ENCODE measurements at places on chromosomes 12 and 14.

DNA sequence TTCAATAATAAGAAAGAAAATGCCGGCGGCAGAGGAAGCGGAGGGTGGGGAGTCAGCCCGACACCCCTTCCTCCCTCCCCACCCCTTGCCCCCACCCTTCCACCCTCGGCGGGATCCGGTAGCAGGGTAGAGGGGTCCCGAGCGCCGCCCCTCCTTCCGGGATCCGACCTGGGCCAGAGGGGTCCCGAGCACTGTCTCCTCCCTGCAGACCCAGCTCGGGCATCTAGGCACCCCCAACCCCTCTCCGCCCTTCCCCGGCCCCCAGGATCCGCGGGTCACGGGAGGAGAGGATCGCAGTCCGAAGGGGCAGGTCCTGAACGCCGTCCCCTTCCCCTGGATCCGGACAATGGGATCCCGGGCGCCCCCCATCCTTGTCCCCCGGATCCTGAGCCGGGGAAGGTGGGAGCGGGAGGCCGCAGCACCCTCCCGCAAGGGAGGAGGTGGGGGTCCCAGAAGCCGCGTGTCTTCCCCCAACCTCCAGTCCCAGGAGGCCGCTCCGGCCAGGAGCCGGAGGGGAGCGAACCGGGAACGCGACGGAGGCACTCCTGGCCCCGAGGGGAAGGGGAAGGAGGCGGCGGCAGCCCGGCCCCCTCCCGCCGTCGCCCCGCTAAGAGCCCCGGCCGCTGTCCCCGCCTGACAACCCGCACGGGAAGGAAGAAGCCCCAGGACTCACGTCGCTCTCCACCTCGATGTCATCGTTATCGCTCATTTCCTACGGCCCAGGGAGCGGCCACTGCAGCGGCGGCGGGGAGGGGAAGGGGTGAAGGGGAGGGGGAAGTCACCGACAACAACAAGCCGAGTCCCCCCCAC lies 481 bp downstream of the MAX start:
- DNase-seq, result peak; percentile 24

DNA sequence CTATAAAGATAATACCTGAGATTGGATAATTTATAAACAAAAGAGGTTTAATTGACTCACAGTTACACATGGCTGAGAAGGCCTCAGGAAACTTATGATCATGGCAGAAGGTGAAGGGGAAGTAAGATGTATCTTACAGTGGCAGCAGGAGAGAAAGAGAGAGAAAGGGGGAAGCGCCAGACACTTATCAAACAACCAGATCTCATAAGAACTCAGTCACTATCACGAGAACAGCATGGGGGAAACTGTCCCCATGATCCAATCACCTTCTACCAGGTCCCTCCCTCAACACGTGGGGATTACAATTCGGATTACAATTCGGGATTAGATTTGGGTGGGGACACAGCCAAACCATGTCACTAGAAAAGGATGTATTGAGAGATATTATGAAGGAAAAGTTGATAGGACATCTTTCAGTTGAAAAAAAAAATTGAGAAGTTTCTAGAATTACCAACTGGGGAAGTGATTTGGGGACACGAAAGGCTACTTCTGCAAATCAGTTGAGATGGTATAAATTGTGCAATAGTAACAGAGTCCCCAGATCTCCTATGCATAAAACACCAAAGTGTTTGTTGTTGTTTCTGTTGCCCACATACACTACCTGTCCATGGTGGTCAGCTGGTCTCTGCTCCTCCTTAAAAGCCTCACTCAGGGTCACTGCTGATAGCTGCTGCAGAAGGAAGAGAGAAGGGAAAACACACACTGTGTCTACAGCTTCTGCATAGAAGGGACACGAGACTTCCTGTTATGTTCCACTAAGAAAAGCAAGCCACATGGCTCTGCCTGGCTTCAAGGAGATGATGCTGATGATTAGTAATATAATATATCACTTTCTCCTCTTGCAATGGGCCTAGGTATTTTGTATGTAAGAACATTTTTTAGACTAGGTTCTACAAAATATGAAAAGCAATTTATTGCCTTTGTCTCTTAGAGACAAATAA lies 465.5 kb downstream of the PDZRN4 start:
- DNase-seq, result no peak

DNA sequence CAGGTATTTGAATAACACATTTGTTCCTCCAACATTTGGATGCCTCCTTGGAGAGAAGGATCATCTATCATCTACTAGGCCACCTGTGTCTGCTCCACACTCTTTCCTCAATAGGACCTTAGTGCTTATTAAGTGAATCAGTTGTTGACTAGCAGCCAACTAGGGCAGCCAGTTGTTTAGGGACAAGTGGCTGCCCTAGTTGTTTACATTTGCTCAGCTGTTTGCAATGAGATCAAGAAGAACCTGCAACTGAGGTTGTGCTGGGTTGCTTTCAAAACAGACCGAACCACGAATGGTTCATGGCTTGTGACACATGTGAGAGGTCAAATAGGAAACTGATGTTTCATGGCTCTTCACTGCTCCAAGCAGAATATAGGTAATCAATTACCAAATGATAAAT lies 53.8 kb downstream of the TMCC3 start:
- DNase-seq, result no peak

- DNase-seq, result no peak
These were observed 78.6 kb downstream of the CCDC60 start for GRCh38 chr12:119412811-119413794.

DNA sequence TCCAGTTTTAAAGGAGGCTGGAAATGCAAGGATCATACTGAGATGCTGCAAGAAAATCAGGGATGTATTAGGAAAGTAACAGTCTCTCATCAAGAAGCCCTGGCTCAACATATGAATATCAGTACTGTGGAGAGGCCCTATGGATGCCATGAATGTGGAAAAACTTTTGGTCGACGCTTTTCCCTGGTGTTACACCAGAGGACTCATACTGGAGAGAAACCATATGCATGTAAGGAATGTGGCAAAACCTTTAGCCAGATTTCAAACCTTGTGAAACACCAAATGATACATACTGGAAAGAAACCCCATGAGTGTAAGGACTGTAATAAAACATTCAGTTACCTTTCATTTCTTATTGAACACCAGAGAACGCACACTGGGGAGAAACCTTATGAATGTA lies 24.5 kb downstream of the ZNF891 start:
- DNase-seq, result no peak

DNA sequence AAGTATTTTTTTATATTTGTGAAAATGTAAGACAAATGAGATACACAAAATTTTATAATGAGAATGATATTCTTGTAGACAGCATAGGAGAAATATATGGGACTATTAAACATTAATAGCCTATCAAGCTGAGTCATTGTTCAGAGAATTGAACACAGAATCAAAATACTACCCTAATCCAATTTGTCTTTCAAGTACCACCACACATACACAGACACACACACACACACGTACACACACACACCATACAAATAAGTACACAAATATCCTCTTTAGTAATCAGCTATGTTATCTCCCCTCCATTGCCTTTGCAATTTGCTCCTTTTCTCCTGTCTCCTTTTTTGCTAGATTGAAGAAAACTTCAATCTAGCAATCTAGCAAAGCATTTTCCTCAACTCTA lies 499.3 kb downstream of the FOXG1 start:
- DNase-seq, result no peak

- DNase-seq, result no peak
These were observed 68.8 kb upstream of the SLC8A3 start for GRCh38 chr14:70257526-70257925.

DNA sequence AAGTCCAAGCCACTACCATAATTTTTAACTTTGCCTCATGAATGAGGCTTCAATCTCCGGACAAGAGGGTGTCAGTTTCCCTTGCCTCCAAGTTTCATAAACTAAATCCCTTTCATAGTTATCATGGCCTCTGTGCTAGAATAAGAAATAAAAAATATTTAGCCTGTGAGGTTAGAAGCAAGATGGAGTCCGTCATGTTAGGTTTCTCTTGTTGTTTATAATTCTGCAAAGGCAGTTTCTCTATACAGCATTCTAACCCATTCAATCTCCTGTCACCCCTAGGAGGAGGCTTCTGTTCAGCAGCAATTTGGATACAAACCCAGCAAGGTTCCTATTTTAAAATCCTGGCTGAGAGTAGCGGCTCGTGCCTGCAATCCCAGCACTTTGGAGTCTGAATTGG lies 15.8 kb upstream of the RAN start:
- no peak for DNase-seq

DNA sequence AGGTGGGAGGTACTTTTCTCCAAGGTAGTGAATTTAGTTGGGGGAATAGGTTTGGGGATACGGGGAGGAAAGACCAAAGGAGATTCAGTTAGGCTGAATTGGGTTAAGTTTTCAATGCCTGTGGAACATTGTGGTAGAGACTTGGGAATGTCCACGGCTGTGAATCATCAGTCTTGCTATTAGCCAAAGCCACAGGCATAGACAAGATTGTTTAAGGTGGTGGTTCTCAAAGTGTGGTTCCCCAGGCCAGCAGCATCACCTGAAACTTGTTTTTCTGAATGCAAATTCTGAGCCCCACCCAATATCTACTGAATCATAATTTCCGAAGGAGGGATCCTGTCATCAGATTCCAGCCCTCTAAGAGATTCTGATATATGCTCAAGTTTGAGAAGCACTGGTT lies 316.2 kb downstream of the EGLN3 start:
- DNase-seq, result no peak

- DNase-seq, result no peak
These were observed 164.0 kb upstream of the PZP start for GRCh38 chr12:9372202-9372601.

- peak; percentile 72 for DNase-seq
These were observed 6.4 kb downstream of the ERG28 start for GRCh38 chr14:75654127-75654732.

DNA sequence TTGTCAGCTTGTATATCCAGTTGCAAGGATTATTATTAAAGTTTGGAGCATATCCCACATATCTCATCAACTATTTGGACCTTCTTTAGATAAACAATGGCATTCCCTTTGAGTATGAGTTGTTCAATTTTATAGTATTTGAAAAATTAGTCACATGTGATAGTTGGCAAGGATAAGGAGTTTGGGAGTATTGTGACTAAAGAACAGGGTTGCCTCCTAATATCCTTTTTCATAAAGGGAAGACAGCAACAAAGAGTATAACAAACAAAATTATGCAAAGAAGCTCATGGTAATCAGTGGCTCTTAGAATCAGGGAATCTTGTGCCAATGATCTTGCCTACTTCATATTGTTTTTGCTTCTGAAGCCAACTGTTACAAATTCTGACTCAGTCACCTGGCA lies 31.2 kb upstream of the KCNH5 start:
- DNase-seq, result no peak

- no peak for DNase-seq
These were observed 146.6 kb upstream of the FSCB start for GRCh38 chr14:44653641-44654040.

GRCh38 chr12:26828280-26829073 lies 4.5 kb downstream of the ITPR2 start:
- no peak for DNase-seq

DNA sequence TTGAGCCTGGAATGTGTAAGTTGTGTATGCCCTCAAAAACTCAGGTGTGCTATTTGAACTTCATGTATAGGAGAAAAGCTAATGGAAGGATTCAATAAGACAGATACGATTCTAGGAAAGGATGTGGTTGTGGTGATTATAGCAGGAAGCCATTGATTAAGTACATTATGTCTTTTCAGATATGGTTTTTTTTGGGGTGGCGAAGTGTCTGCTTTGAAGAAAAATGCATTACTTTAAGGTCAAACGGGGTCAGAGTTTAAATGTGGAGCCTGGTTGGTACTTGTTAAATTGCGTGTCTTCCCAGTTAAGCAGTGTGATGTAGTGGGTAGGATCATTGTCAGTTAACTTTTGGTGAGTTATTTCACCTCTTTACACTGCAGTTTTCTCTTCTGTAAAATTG lies 13.0 kb upstream of the NUP107 start:
- DNase-seq, result no peak

DNA sequence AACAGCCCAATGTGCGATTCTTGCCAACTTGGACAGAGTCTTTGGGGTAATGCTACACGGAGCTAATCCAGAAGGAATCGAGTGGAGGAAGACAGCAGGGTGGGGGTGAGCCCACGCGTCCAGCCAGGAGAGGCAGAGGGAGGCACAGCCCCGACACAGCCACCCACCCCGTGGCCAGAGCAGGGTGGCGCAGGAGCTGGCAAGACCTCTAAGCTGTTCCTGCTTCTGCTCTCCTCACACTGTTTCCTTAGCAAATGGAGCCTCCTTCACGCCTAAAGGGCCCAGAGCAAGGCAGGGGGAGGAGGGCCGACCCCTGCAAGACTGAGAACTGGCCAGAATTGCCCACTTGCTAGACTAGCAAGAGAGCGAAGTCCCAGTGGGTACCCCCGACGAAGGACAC lies 91.5 kb downstream of the FBXL14 start:
- no peak for DNase-seq

DNA sequence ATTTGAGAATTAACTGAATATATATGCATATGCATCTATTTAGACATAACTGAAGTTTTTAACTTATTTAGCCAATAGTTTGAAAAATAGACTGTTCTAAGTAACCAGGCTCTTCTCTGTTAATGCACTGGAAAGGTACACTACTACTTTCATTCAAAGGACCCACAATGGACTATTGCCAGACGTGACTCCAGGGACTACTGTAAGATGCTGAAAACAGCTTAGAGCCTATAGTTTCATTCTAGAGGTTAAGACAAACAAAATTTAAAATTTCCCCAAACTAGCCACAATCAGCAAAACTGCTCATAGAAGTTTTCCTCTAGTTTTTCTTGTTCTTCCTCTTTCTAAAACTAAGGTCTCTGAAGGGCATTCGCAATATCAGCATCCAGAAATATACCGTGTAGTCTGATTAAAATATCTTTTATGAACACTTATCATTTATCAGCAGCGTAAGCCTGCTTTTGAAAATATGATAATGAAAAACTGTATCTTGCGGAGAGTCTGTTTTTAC lies 10.4 kb downstream of the APPL2 start:
- no peak for DNase-seq

DNA sequence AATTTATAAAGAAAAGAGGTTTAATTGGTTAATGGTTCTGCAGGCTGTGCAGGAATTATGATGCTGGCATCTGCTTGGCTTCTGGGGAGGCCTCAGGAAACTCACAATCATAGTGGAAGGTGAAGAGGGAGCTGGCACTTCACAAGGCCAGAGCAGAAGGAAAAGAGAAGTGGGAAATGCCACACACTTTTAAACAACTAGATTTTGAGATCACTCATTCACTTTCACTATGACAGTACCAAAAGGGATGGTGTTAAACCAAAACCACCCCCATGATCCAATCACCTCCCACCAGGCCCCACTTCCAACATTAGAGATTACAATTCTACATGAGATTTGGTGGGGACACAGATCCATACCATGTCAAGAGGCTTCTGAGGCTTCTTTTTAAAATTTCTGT lies 62.6 kb downstream of the SLC38A4 start:
- no peak for DNase-seq

GRCh38 chr14:26170885-26171284 lies 426.9 kb downstream of the NOVA1 start:
- no peak for DNase-seq

- no peak for DNase-seq
These were observed 48.2 kb downstream of the FOXA1 start for GRCh38 chr14:37546621-37547447.

- no peak for DNase-seq
These were observed 16.1 kb upstream of the KRT8 start for GRCh38 chr12:52920937-52921336.

Measured in stimulated activated CD4-positive, alpha-beta T cell treated with anti-CD3 and anti-CD28 coated beads, Interleukin-15, amount 100 ng/mL, for 1 hour (primary cell).